ENCODE measurements at places on chromosomes 16 and 17.

DNA sequence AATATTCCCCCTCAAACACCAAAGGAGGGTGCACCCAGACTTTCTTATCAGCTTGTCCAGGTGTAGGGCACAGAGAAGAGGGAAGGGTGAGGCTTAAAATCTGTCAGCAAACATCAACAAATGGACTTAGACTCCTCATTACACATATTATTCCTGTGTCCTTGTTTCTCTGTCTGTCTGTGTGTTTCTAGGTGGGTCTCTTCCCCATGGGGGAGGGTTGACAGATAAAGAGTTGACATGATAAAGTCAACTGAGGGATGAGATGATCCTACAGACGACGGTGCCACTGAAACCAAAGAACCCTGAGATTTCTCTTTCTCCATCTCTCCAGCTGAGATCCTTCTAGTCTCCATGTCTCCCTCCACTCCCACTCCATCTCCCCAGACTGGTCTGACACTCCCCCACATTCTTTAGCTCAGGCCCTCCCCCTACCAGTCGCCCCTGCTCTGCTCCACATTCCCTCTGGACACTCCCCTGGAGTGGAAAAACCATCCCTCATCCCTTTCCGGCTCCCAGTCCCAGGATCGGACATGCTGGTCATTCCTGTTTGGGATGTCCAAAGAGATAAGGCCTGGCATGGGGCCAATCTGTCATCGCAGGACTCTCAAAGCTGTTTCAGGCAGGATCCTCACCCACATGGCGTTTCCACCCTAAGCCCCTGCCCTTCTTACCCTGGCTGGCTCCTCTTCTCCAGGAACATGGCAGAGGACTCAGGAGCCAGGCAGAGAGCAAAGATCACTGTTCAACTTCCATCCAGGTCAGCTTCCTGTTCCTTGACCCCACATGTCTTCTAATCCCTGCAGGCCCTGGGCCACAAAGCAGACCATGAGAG, 2.9 kb upstream of the ITGA3 start:
- DNase-seq = no peak

GRCh38 chr17:4721203-4722135, 9.8 kb upstream of the MED11 start:
- DNase-seq = no peak

DNA sequence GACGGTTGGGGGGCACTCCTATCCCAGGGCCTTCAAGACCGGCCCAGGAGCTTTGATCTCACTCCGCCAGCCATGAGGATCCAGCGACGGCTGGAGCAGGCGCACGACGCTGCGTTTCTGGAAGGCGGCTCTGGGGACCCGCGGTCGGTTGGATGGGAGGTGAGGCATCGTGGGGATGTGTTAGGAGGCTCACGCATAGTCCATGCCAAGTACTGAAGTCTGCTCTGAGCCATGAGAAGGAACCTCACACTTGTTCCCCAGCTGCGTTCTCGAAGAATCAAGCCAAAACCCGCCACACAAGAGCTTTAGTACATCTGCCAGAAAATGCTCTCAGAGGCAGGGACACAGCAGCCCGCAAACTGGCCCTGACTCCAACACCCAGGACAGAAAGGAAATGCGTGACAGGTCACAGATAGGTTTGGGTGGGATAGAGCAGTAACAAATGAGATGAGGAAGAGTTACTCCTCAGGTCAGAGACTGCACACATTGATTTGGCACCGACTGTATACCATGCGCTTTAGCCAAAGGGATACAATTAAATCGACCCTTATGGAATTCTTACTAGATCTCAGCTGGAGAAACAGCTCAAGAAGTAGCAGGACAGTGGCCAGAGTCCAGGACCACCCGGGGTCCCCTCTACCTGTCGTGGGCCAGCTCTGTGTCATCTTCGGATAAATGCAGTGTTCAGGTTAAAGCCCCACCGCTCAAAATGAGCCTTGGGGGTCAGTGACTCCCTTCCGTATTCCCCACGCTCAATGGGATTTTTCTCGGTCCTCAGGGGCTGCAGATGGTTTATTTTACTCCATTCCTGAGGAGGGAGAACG, 6.7 kb upstream of the GSG1L start:
- DNase-seq = no peak

DNA sequence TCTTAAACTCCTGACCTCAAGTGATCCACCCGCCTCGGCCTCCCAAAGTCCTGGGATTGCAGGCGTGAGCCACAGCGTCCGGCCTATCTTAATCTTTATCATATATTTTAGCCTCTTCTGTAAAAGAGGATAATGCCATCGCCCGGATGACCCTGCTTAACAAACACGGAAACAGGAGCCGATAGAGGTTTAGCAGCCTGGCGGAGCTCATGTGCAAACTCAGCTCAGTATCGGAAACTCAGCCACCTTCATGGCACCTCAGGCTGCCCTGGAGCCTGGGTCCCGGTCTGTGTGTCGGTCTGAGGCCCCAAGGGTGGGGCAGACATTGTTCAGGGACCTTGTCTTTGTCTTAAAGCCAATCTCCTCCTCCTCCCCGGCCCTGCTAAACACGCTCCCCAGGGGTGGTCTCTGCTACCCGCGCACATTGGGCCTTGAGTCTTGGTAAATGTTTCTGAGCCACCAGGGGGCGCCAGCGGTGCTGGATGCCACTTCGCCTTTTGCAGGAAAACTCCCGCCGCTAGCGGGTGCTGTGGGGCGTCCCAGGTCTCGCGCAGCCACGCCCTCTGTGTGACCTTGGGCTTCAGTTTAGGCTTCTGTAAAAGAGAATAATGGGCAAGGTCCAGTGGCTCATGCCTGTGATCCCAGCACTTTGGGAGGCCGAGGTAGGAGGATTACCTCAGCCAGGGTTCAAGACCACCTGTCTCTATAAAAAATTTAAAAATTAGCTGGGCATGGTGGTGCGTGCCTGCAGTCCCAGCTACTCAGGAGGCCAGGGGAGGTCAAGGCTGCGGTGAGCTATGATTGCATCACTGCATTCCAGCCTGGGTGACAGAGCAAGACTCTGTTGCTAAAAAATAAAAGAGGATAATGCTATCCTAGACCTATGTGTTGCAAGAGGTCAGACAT, 2.7 kb downstream of the CETP start:
- peak; percentile 88 for DNase-seq

DNA sequence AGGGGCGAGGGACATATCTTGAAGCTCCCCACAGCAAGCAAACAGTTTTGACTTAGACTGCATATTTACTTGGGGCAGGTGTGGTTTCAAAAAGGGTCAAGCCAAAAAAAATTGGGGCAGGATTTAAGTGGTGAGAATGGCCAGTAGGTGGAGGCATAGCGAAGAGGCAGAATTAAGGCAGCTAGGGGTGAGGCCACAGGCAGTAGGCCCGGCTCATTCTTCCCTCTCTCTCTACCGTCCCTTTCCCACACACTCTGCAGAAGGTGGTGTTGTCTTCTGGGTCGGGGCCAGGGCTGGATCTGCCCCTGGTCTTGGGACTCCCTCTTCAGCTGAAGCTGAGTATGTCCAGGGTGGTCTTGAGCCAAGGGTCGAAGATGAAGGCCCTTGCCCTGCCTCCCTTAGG, 2.6 kb downstream of the SHBG start:
- no peak for DNase-seq

GRCh38 chr16:19933740-19934139, 49.1 kb upstream of the GPRC5B start:
- no peak for DNase-seq

GRCh38 chr17:50957600-50958575, 91.7 kb upstream of the TOB1 start:
- DNase-seq = no peak

All from stimulated activated CD4-positive, alpha-beta T cell treated with anti-CD3 and anti-CD28 coated beads, Interleukin-4, amount 100 ng/mL, for 4 hours (primary cell).